Amygdala (tissue), 56 donors: ENCODE measurements at places on chromosomes 12 and 14.

DNA sequence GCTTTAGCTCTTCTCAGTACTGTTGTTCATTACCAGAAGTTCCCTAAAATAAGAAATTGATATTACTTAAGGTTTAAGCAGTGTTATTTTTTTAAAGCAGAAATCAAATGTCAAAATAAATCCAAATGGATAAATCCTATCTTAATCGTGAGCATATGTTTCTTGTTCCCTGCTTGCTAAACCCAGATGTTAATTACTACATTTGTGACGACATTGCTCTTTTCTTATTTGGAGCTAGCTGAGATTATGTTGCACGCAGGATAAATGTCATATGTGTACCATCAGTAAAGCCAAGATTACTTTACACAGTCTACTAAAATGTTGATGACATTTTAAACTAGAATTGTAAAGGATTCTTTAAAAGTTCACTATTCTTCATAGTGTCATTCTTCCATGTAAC is 157.5 kb downstream of the PLCZ1 start:
- no peak for DNase-seq

GRCh38 chr14:102544747-102545460 is 35.3 kb upstream of the ANKRD9 start:
- DNase-seq = no peak

DNA sequence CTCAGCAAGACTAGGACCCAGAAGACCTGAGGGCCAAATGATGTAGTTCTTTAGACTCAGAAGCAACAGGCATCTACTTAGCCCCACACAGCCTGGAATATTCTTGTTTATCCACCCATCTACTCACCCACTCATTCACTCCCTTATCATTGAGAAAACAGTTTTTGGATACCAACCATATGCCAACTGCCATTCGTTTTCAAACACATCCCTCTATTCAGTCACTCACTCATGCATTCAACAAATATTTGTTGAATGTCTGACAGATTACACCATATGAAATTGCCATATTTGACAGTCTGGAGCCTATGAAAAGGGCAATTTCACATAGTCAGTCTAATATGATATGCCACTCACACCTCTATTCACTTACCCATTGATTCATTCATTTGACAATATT is 103.2 kb downstream of the NT5DC3 start:
- no peak for DNase-seq

DNA sequence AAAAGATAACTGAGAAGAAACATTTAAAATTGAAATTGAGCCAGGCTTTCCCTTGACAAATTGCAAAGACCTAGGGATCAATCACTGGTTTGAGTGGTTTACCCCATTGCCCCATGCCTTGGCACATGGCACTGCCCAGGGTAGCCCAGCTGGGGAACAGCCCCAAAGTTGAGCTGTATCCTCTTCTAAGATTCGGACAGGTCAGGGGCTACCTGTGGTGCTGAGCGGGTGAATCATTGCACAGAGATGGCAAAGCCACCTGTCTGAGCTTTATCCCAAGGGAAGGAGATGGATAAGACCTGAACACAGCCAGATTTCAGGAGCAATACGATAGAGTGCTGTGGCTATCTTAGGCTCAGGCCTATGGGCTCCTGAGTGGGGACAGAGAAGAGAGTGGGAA is 7.0 kb downstream of the IFI27L2 start:
- no peak for DNase-seq

GRCh38 chr14:65357113-65357512 is 55.4 kb upstream of the FUT8 start:
- DNase-seq = no peak

- DNase-seq = no peak
Observed at GRCh38 chr12:53098354-53098981, 1.0 kb downstream of the IGFBP6 start.

- DNase-seq = no peak
Observed at GRCh38 chr14:51643140-51643539, 8.6 kb upstream of the FRMD6 start.

GRCh38 chr14:104096751-104097700 is 11.5 kb downstream of the ASPG start:
- DNase-seq = no peak

GRCh38 chr12:10940389-10940788 is 1.3 kb upstream of the TAS2R14 start:
- no peak for DNase-seq

GRCh38 chr12:13583630-13584029 is 387.1 kb downstream of the EMP1 start:
- DNase-seq = no peak

- DNase-seq = no peak
Observed at GRCh38 chr12:122503147-122503751, 2.5 kb upstream of the ZCCHC8 start.

- no peak for DNase-seq
Observed at GRCh38 chr14:60648934-60649874, at the start of gene SIX1. Gene SIX1 (minus strand): TSS chr14:60649477. CDS start chr14:60649189, 288 bp downstream.

DNA sequence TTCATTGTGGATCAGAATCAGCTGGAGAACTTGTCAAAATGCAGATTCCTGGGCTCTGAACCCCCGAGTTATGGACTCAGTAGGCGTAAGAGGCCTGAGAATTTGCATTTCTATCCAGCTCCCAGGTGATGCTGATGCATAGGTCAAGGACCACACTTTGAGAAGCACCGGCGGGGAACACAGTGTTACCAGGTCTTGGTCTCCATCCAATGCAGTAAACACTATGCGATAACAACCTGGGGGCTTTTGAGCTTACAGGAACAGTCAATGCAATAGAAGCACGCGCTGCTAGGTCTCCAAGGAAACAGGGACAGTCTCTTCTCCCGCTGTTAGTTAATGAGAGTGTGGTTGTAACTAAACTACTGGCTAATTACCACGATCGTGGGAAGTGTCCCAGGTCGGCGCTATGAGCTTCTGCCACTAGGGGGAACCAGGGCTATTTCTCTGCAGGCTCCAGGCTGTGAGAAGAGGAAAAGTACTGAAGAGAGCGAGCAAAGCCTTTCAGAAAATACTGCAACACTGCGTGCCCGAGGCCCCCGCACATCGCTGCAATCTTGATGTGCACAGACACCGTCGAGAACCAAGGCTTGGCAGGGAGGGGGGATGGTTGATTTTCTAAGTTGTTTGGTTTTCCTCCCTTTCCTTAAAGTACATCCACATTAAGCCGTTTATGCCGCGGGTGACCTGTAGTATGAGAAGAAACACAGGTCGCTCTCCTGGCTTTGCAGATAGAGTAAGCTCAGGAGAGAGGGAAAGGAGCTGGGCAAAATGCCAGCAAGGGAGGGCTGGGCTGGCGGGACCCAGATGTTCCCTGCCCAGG is 52.0 kb upstream of the KCNA1 start:
- DNase-seq = peak; percentile 54

DNA sequence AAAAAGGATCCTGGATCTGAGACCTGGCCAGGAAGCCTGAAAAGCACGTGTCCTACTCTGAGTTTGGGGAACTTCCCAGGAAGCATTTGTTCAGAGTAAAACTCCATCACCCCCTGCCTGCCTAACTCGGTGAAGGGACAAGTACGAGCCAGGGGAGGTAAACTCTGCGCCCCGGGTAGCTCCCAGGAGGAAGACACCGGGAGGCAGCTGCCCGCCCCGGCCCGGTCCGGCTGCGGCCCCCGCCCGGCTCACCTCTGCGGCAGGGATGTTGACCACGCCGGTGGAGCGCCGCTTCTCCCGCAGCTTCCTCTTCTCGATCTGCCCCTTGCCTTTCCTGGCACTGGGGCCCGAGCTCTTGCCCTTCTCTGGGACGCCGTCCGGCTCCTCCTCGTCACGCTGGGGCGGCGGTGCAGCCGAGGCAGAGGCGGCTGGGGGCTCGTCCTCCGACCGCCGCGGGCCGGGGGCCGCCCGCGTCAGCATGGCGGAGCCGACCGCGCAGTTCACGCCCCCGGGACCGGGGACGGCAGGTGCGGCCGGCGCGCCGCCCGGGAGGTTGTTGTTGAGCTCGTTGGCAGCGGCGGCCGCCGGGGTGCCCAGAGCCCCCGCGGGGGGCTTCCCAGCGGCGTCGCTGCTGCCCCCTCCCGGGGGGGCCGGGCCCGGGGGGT is 1.2 kb downstream of the PAWR start:
- no peak for DNase-seq

- DNase-seq = no peak
Observed at GRCh38 chr14:33271216-33271615, 332.5 kb downstream of the NPAS3 start.

DNA sequence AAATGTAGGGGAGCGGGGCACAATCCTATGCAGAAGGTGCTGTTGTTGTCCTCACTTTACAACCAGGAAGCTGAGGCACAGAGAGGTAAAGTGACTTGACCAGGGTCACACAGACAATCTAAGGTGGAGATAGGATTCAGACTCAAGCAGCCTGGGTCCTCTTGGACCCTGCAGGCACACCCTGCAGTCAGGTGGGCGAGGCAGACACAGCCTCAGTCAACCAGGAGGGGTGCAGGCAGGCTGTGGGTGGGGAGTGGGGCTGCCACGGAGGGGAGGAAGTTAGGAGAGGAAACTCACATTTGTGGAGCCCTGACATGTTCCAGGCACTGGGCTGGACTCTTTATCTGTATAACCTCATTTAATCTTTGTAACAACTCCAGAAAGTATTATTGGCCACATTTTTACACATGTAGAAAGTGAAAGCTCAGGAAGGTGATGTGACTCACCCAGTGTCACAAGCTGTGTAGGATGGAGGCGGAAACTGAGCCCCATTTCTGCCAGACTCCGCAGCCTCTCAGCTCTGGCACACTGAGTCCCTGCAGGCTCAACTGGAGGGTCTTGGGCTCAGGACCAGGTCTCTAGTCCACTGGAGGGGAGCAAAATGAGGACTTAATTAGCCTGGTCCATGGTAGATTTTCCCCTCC is 24.9 kb upstream of the CHGA start:
- no peak for DNase-seq

DNA sequence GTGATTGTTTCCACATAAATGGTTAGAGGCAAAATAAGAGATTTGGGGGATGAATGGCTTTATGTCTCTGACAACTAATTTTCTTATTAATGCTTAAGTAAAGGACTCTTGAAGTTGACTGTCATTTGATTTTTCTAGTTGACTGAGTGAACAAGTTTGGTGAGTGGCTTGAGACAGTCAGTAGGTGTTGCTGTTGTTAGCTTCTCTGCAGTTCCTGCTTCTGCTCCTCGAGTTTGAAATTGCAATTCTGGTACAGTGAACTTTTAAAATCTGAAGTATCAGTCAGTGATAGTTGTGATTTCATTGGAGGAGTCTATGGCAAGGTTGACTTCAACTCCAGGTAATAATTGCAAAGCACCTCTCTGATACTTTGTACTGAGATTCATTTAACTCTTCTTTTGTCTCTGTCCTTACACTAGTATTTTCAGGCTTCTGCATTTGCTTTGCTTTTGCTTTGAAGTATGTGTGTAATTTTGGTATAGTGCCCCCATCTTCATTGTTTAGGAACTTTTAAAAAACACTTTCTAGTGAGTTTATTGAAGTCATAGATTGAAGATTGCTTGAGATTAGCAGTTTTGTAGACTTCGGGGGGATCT is 415.5 kb downstream of the PCNX1 start:
- no peak for DNase-seq

GRCh38 chr12:65605019-65605418 is 219.3 kb upstream of the HMGA2 start:
- DNase-seq = no peak

- no peak for DNase-seq
Observed at GRCh38 chr12:90954428-90954827, 548 bp downstream of the CCER1 start.

GRCh38 chr12:3437986-3438385 is 53.0 kb upstream of the PRMT8 start:
- DNase-seq = no peak

- no peak for DNase-seq
Observed at GRCh38 chr12:2320841-2321240, 268.1 kb downstream of the CACNA1C start.

- no peak for DNase-seq
Observed at GRCh38 chr12:57765003-57765697, 1.7 kb downstream of the CYP27B1 start.

DNA sequence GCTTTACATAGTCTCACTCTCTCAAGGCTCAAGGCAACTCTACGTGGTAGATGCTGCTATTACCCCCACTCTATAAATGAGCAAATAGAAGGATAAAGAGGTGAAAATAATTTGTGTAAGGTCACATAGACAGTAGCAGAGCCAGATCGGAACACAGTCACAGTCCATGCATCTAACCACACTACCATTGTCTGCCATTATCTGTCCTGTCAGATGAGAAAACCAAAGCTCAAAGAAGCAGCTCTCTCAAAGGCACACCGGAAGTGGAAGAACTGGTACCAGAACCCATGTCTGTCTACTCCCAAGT is 134.4 kb upstream of the NUDT4 start:
- DNase-seq = no peak

DNA sequence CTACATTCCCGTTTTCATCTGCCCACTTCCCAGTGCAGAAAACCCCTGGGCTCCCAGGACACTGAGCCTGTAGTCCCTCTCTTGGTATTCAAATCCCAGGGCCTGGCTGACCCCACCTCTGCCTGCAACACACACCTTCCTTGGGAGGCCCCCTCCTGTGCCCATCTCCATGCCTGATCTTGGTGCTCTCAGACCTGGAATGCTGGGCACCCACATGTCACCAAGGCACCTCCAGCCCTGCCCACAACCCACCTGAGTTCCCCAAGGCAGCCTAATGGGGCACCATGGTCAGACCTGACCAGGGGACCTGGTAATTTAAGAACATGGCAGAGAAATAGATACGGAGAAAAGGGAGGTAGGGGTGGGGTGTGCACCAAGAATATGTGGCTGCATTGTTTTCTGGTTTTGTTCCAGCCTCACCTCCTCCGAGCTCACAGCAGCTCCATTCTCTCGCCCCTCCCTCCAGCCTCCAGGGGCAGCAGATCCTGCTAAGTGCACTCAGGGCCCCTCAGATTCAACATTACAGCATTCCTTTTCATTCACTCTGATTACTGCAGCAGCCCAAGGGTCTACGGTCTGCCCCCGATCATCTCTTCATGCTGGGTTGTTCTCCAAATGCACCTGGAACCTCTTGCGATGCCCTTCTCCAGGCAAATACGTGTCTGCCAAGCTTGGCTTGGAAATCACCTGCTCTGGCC is 9.2 kb upstream of the HSP90AA1 start:
- no peak for DNase-seq

DNA sequence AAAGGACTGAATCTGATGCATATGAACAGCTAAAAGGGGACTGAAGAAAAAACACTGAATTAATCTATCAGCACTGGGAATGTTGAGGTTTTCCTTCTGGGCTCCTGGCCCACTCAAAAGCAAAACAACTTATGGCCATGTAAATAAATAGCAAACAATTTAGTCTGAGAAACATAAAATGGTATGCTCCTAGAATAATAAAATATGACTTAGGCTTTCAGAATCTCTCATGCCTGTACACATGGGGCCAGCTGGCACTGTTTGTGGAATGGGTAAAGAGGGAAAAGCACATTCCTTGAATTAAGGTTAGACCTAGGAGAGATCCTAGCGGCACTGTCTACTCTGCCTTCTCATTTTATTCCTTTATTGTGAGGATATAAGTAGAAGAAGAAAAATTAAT is 6.2 kb downstream of the KLHDC2 start:
- DNase-seq = no peak

DNA sequence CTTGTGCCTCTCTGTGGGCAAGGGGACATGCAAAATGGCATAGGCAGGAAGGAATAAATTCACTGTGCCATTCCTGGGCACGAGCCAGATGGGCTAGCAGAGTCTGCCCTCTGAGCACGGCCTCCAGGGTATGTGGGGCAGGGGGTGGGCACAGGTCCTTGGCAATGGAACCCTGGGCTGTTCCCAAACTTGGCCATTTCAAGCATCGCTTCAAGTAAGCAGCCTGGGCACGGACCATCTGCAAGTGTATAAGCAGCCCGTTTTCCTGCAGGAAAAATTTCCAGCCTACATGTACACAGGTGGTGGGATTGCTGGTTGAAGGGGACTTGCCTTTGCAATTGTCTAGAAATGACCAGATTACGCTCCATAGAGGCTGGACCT is 40.3 kb downstream of the CCDC85C start:
- DNase-seq = no peak
